ENCODE measurements at places on chromosomes 7 and 10.

- DNase-seq, result peak; percentile 85
Observed at GRCh38 chr7:14457568-14458453, 444.7 kb downstream of the DGKB start.

GRCh38 chr10:119080521-119081259 lies at the start of gene EIF3A:
TSS of gene EIF3A (minus strand) at chr10:119080817. CDS start at chr10:119080676, 141 bp downstream.
- peak; percentile 53 for DNase-seq

- DNase-seq, result no peak
Observed at GRCh38 chr7:85224171-85224570, 37.3 kb upstream of the SEMA3D start.

DNA sequence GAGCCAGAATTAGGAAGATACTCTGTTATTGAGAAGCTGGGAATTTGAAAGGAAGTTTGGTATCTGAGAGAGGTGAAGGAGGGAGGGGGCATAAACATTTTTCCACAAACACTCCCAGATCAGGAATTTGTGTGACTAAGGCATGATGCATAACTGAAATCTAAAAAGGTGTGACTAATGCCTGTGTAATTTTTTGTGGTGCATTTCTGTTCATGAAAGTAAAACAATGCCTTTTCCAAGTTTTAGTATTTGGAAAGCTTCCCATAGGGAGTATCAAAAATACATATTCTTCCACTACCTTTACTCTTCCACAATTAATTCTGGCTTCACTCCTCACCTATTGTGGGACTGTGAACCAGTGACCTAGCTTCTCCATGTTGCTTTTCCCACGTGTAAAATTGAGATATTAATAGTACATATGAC lies 56.4 kb upstream of the CAV2 start:
- no peak for DNase-seq

DNA sequence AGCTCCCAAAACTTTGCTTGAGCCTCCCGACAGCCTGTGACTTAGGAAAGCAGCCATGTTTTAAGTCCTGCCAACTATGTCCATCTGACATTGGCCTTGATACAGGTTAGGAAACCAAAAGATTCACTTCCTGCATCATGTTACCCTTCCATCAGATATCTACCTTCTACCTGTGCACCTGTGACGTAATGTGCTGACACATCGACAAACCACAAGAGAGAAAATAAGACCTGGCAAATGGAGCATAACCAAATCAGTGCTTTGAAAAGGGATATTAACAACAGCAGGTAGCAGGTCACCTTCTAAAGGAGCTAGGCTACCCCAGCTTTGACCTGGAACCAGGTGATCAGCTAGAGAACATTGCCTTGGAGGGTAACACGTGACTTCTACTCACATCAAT lies 14.8 kb upstream of the PRR15 start:
- no peak for DNase-seq

DNA sequence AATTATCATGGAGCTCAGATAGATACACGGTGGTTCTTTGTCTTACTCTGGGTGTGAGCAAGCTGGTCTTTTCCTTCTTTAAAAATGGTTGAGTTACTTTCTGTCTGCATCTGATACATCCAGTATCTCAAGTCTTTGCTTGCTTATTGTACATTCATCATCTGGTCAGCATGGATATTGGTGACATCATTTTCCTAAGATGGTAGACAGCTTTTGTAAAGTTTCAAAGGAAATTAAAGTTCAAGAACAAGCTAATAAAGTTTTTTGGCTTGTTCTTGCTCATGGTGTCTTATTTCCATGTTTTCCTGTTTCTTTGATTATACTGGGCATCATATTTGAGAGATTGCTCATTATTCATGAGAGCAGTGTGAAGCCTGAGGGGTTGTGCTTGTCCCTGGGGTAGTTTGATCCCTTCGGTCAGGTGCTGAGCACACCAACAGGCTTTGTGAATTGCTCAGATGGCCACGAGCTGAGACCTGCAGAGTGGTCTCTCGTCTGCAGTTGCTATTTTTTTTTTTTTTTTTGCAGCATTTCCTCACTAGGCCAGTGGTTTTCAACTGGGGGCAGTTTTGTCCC lies 38.5 kb downstream of the MGMT start:
- no peak for DNase-seq

GRCh38 chr7:69182596-69183467 lies 415.4 kb upstream of the AUTS2 start:
- no peak for DNase-seq

Data from NCI-H748 treated with DMSO at 0.1 percent for 48 hours (cell line).